Activated gamma-delta T cell treated with anti-CD3 and anti-CD28 coated beads, Interleukin-2, amount 50 U/mL, for 16 hours (primary cell): ENCODE measurements at places on chromosomes 7 and 10.

- no peak for DNase-seq
Observed at GRCh38 chr7:157932498-157933218, 595.9 kb downstream of the DNAJB6 start.

DNA sequence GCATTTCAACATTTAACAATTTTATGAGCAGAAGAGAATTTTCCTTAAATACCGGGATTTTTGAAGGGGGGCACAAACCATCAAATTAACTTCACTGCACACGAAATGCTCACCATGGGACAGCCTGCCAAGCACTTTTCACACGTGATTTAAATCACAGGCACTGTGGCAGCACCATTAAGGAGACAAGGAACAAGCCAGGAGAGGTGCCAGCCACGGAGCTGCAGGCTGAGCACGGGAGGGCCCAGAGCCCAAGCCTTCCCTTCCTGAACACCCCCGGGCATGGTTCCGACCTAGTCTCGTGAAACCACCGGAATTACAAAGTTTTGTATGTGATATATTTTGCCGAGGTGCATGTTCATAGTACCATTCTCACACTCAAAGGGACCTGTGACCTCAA is 13.4 kb downstream of the PITRM1 start:
- no peak for DNase-seq

DNA sequence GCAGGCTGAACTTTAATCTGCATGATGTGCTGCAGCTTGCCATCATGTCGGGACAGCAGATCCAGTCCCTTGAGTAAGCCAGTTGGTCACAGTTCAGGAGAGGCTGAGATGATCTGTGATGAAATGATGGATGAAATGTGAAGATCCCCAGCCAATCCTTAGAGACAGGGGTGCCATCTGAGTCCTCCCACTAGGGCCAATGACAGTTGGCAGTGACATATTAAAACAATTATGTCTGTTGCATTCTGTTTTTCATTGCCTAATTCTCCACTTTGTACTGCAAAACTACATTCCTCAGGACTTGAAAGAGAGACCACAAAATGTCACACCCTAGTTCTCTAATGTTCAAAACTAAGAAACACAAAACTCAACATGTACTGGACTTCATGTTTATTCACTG is 66.3 kb upstream of the CAV2 start:
- no peak for DNase-seq

DNA sequence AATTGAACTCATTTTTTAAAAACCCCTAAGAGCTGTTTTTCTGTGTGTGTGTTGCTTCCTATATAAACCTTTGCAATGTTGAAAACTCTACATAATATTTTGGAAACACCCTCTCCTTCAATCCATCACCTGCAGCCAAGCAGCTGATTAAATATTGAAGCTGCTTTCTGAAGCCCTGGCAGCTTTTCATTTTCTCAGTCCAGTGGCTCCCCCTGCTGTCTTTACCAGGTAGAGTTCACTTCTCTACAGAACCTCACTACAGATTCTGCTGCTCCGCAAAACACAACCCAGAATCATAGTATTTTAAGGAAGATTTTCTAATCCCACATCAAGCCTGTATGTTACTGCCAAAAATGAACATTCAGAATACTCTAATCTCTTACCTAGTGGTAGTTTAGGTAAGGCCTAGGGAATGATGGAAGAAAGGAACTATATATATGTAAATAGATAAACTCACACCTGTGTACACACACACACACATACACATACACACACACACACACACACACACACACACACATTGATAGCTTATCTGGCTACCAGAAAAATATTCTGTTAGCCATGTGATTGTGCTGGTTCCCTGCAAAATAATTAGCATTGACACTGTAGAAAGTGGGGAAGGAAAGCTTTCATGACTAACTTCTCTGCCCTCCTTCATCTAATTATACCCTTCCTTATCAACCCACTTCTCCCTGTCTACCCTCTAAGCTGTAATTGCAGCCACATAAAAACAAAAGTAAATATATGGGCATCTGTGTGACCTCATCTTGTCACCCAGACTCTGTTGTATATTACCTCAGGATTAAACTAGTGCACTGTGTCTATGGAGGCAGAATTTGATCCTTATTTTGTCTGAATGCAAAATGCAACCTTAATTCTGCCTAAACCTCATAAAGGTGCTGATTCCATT is 229.5 kb upstream of the FZD1 start:
- DNase-seq, result no peak

DNA sequence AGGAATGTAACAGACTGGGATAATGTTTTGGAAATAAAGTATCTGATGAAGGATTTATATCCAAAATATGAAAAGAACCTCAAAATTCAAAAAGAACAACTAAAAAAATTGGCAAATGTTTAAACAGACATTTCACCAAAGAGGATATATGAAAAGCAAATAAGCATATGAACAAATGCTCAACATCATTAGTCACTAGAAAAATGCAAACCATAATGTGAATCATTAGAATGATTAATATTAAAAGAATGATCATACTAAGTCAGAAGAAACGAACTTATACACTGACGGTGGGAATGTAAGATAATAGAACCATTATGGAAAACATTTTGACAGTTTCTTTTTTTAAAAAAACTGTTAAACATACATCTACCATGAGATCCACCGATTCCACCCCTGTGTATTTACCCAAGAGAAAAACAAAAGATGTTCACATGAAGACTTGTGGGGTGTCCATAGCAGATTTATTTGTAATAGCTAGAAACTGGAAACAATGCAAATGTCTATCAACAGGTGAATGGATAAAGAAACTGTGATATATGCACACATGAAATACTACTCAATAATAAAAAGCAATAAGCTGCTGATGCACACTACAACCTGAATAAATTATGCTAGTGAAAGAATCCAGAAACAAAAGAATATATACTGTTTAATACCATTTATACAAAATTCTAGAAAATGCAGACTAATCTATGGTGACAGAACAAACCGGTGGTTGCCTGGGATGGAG is 35.7 kb downstream of the PRKG1 start:
- no peak for DNase-seq

GRCh38 chr7:98551611-98552273 is 65.3 kb upstream of the NPTX2 start:
- DNase-seq, result no peak

DNA sequence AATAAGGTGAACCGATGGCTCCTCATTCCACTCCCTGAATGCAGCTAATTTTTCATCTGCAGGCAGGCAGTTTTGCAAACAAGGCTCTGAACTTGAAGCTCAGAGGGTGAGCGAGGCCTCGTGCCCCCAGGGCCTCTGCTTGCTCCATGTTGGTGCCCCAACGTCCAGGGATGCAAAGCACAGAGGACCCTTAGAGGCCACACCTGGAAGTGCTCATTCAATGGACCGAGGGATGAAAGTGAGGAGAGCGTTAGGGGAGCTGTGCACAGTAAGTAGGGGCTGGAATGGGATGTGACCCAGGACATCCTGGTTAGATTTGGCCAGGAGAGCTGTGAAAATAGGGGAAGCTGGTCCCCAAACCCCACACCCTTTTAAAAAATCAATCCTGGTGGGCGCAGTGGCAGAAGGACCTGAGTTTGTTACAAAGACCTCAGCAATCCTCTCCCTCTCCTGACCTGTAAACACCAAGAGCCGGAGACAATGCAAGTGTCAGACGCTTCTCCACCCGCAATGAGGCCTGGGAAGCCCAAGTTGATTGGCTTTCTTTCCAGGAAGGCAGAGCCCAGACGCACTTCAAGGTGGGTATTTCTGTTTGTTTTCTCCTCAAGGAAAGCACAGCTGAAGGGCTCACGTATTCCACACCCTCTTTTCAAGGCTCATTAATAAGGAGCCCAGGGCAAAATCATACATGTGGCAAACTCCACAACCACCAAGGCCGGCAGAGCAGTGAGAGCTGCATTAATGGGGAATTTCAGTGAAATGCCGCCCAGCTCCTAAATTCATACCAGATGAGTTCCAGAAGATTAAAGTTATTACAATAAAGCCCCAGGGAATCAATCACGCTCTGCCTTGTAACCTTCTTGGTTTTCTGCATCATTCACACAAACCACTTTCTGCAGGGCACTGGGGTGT is 14.1 kb upstream of the CXCL12 start:
- no peak for DNase-seq

GRCh38 chr7:23700046-23700445 is 10.0 kb upstream of the STK31 start:
- DNase-seq, result no peak

- DNase-seq, result no peak
Observed at GRCh38 chr10:16789261-16789660, 28.0 kb downstream of the RSU1 start.

DNA sequence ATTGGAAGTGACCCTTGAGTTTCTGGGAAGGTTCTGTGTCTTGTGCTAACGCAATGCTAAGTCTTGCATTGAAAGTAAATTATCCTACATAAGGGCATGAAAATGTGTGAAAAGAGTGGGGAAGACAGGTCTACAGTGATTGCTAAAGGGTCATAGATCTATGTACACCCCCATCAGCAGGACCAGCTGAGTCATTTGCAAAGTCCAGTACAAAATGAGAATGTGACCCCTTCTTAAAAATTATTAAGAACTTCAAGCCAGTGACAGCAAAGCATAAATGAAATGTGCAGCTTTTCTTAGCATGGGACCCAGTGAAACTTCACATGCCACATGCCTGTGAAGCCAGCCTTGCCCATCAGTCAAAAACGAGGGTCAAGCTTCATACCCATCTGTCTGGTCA is 640.7 kb upstream of the MKI67 start:
- no peak for DNase-seq

DNA sequence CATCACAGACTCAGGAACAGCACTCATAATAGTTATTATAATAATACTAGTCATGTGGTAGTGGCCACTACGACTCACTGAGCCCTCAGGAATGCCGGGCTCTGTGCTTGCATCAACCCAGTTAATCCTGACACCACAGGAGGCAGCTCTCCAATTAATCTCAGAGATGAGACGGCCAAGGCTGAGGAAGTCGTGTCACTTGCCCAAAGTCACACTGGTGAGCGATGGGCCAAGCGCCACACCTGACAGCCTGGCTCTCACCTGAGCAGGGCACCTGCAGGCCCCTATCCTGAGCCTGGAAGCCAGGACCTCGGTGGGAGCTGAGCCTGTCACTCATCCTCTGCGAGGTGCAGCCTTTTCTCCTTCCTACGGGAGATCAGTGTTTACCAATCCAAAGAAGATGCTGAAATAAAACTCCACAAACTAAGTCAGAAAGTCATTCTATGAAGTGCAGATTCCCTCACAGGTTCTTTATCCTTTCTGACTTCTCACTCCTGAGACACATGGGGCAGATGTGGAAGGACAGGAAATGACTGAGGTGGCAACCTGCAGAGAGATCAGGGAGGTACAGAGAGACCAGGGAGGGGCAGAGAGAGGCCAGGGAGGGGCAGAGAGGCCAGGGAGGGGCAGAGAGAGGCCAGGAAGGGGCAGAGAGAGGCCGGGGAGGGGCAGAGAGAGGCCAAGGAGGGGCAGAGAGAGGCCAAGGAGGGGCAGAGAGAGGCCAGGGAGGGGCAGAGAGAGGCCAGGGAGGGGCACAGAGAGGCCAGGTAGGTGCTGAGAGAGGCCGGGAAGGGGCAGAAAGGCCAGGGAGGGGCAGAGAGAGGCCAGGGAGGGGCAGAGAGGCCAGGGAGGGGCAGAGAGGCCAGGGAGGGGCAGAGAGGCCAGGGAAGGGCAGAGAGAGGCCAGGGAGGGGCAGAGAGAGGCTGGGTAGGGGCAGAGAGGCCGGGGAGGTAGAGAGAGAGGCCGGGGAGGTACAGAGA is 38.5 kb downstream of the VIPR2 start:
- no peak for DNase-seq

DNA sequence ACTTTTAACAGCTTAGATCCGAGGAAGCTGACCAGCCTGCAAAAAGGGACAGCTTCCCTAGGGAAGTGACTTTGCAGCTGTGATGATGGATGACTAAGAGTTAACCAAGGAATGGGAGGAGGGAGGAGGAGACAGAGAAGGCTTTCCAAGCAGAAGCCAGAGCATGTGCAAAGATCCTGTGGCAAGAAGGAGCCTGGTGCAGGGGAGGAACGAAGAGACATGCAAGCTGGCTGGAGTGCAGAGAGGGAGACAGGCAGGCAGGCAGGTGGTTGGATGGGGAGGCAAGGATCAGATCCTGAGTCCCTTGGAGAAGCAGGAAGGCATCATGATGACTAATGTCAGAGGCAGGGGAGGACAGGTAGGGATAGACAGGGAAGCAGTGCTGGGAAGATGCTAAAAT is 148.8 kb downstream of the PFKFB3 start:
- no peak for DNase-seq

DNA sequence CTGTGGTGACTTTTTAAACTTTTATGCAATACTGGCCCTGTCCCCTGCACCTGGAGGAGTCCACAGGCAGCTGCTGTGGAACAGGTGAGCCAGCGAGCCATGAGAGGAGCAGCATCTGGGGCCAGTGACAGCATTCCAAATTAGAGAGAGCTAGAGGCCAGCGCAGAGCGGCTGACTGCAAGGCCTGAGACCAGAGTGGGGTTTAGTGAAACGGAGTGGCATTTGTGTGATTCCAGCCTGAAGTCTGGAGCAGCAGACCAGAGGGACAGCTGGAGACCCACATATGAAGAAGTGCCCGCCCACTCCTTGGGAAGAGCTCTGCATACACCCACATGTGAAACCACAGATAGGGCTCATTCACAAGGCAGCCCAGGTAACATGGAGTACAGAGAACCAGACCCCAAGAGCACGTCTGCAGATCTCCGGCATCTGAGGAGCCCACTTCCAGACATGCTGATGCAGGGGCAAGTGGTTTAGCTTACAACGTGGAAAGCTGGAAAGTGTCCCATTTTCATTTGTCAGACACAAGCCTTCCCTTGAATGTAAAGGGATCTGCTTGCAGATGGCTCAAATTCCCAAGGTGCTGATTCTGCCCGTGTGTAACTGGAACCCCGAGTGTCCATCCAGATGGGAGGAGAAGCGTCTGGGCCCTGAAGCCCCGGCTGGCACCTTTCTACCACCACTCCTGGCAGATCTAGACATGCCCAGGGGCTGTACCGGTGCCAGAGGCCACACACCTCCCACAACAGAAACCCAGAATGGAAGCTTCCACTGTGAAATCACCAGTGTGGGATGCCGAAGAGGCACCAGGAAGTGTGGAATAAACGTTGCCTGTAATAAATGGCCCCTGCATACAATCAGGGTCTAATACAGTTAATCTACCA is 256.0 kb upstream of the TCERG1L start:
- no peak for DNase-seq

DNA sequence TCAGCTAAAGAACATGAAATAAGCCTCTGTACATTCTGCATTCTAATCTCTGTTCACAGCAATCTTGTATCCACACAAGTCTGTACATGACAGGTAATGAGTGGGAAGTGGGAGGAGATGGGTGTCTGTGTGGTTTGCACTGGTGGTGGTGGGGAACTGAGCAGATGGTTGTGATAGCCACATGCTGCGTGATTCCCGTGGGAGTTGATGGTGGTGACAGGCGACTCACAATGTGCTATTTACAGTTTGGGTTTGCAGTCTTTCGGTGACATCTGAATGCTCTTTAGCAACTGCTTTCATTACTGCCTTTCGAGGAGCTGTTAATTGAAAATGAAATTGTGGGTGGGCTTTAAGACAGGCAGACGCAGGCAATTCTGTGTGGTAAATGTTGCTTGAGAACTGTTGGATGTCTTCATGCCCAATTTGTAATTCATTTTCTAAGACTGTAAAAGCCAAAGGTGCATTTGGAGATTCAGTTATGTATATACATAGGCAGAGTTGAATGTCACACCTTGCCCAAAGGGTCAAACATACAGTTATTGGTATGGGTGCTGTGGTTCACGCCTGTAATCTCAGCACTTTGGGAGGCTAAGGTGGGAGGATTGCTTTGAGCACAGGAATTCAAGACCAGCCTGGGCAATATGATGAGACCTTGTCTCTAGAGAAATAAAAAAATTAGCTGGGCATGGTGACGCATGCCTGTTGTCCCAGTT is 308.2 kb downstream of the AUTS2 start:
- no peak for DNase-seq
